ENCODE measurements at places on chromosomes 13 and 19. TPM values are rescaled to one million over a fixed set of nuclear protein-coding genes. Genes with fewer than 3 reads are reported as not detected.

The HSD17B14 gene
- total RNA-seq = 9.9 TPM

The ADAT3 gene
- total RNA-seq = 3.7 TPM

The SUGP1 gene
- 34.2 TPM for total RNA-seq

The URI1 gene
- total RNA-seq = 78.8 TPM

DNA sequence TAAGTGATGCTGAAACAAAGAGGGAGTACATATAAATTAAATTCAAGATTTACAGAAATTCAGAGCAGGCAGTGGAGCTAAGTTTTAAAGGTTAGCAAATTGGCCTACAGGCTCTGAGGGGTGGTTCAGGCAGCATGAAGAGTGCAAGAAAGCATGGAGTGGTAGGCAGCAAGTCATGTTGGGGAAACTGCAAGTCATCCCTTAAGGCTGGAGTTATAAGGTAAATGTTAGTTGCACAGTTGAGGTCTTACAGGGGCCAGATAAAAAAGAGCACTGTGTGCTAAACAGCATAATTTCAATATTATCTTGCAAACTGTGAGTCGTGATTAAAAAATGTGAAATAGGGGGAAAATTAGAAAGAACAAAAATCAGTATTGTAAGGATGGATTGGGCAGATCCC, 106.2 kb downstream of the VWA8 start:
- no peak for DNase-seq

DNA sequence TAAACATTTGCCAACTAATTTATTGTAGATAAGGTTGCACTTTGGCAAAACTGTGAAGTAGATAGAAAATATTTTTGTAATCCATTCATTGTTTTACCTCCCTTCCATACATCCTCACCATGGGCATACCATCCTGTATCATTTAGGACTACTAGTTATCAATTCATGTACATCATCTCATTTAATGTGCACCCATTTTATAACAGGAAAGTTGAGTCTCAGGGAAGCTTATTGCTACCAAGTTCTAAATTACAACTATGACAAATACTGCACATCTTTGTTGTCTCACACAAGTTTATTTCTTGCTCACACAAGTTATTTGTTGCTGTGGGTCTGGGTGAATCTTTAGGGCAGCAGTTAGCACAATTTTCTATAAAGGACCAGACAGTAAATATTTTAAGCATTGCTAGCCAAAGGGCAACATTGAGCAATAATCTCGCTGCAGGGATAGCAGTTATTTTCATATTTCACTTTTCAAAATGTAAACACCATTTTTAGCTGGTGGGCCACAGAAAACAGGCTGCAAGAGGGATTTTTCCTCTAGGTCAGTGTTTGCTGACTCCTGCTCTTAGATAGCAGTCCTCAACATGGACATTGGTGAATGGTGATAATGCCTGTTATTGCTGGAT, 276.5 kb downstream of the GPC6 start:
- no peak for DNase-seq

- DNase-seq = no peak
Observed at GRCh38 chr19:45901912-45902650, at the start of gene MYPOP. Gene MYPOP, minus strand, starts transcription at chr19:45902613. Its CDS starts 840 bp downstream, at chr19:45901773.

DNA sequence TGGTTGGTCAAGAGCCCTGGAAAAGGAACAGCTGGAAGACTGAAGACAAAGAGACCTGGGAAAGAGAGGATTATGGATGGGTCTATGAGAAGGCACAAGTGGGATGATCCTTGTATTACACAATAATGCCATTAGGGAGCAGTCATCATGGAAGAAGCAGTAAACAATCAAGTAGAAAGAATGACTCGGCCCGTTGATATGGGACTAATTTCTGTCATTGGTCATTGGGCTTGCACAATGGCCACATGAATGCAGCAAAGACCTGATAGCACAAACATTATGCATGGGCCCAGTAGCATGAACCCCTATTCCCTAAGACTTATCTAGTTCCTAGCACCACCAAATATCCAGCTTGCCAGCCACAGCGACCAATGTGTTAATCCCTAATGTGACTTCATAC, 390.3 kb upstream of the ZNF507 start:
- no peak for DNase-seq

GRCh38 chr19:4534836-4535658, at the start of gene PLIN5:
Gene PLIN5, minus strand, starts transcription at chr19:4535224. Its CDS starts 1,150 bp downstream, at chr19:4534074.
- DNase-seq = no peak

DNA sequence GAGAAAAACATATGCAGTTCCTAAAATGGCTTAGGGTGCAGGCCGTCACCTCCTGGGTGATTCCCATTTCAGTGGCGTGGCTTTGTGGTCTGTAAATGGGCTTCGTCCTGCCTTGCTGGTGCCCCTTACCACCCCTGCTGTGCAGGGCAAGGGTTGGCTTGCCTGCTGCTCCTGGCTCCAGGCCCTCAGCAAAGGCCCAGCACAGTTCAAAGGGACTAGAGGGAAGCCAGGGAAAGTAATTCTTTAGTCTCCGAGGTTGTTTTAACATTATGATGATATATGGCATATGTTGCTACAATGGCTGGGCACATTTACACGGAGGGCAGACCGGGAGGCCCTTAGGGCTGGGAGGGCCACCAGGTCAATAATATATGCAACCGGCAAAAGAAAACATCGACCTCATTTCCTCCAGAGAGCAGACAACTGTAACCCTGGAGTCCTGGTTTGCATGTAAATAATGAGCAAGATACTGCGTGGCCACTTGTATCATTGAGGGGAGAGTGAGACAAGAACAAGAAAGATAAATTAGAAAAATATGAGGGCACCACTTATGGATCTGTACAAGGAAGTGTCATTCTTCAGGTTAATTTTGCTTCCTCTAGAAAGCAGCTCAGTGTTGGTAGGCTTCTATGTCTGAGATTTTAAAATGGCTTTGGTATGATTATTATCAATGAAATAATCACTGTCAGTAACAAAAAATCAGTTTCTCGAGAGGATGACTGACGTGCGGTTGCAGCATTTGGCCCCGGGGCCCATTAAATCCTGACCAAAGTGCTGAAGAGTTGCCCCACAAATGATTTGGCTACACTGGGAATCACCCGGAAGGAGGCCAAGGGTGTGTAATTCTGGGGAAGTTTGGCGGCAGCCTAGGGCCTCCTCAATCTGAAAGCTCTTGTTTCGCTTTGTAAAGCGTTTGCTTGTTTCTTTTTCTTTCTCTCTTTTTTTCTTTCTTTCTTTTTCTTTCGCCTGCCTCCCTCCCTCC, 32.8 kb upstream of the URI1 start:
- DNase-seq = no peak

DNA sequence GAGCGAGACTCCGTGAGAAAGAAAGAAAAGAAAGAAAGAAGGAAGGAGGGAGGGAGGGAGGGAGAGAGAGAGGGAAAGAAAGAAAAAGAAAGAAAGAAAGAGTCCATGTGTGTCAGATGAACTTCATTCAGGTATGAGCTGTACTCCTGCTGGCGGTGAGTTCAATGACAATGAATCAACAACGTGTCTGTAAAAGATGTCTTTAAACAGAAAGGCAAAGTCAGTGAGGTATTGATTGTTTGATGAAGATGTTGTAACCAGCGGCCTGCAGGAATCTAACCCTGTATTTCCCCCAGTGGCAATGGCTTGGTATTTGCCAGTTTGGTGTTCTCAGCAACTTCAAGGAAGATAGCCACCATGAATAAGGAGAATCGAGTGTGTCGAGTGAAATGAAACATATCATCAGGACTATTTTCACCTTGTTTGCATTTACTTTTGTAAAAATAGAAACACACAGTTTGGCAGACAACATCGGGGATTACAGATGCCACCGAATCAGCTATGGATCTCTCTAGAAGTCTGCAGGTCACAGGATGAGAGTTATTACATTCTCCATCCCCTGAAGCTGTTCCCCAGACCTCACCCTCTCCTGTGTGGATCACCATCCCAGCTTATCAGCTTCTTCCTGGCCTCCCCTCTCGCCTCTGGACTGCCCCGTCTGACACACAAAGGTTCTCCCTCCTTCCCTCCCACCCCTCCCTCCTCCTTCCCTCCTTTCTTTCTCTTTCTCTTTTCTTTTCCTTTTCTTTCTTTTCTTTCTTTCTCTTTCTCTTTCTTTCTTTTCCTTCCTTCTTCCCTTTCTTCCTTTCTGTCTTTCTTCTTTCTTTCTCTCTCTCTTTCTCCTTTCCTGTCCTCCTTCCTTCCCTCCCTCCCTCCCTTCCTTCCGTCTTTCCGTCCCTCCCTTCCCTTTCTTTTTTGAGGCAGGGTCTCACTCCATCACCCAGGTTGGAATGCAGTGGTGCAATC, 8.2 kb upstream of the SBK3 start:
- no peak for DNase-seq

- no peak for DNase-seq
Observed at GRCh38 chr19:5393088-5393487, 52.5 kb upstream of the PTPRS start.
